ENCODE measurements at places on chromosomes 7 and 10. TPM values are rescaled to one million over a fixed set of nuclear protein-coding genes. Genes with fewer than 3 reads are reported as not detected.

DNA sequence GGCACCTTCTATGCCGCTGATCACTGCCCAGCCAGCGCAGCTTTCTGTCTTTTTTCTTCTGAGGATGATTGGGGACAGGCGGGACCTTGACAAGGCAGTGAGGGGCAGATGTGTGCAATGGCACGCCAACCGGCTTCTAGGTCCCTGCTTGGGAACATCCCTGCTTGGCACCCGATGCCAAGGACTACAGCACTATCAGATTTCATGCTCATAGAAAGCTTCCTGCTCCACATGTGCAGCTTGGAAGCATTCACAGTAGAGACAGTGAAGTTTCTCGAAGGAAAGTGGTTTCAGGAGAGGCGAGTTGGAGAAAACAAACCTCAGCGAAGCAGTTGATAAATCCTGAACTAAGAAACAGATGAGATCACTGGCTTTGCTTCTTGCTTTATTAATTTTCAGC, 267.5 kb upstream of the HABP2 start:
- H3K36me3 ChIP-seq = no peaks in the 10 kb centered on the region
- no peak overlapping the region for H3K27ac ChIP-seq
- H3K27me3 ChIP-seq = no peaks in the 10 kb centered on the region

- peaks cover 2% of the 10 kb centered on the region for H3K4me1 ChIP-seq
- no peak for DNase-seq
- H3K27me3 ChIP-seq = no peaks in the 10 kb centered on the region
- no peak overlapping the region for H3K4me3 ChIP-seq
Observed at GRCh38 chr10:78898341-78899097, 170.2 kb upstream of the ZMIZ1 start.

DNA sequence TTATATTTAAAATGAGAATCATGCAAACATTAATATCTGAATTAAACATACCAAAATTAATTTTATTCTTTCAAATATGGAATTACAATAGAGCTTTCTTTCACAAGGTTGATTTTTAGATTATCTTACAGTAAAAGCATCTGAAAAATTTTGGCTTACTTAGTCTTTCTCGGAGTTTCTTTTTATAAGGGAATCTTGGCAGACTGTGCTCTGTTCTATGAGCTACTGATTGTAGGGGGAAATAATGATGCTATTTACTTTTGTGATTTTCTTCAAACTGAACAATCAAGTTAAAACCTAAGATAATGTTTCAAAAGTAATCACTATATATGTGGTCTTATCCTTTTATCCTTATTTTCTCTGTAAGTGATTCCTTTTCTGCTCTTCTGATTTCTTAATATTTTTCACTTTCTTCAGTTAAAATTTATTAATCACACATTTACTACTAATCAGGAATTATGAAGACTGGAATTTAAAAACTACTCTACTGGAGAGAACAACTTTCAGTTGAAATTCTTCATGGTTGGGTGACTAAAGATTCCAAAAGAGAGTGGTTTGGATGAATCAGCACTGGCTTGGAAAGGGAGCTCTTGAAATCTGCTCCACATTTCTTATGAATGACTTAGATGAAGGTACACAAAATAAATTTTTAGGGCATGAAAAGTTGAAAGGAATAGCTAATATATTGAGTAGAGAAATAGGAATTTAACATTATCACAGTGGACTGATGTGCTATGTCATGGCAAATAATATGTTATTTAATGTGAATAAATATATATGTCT, 103.9 kb downstream of the PPP1R9A start:
- no peaks in the 10 kb centered on the region for H3K36me3 ChIP-seq
- no peak overlapping the region for H3K4me3 ChIP-seq
- no peak for DNase-seq
- H3K27me3 ChIP-seq = no peaks in the 10 kb centered on the region
- H3K4me1 ChIP-seq = no peaks in the 10 kb centered on the region

GRCh38 chr10:91642831-91643692, 10.2 kb upstream of the PPP1R3C start:
- no peaks in the 10 kb centered on the region for H3K36me3 ChIP-seq
- no peak overlapping the region for H3K4me3 ChIP-seq
- H3K4me1 ChIP-seq = no peaks in the 10 kb centered on the region

- no peak overlapping the region for H3K27ac ChIP-seq
- no peak for DNase-seq
- no peaks in the 10 kb centered on the region for H3K36me3 ChIP-seq
- no peaks in the 10 kb centered on the region for H3K4me1 ChIP-seq
Observed at GRCh38 chr10:12949248-12949647, 52.3 kb downstream of the CCDC3 start.

DNA sequence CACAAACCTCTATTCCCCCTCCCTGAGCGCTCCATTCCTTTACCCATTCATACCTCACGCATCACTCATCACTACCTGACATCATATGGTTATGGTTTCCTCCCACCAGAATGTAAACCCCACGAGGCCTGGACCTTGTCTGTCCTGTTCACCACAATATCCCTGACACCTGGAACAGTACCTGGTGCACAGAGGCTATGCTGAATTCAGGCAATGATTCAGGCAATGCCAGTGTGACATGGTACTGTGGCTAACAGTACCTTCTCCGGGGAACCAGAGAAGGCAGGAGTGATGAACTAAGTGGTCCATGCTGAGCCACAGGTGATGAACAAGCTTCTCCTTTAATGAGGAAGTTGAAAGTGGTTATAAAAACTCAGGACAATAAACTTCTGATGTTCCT, 202.5 kb upstream of the PLXNA4 start:
- no peaks in the 10 kb centered on the region for H3K4me1 ChIP-seq
- no peak overlapping the region for H3K4me3 ChIP-seq
- no peak overlapping the region for H3K27ac ChIP-seq

DNA sequence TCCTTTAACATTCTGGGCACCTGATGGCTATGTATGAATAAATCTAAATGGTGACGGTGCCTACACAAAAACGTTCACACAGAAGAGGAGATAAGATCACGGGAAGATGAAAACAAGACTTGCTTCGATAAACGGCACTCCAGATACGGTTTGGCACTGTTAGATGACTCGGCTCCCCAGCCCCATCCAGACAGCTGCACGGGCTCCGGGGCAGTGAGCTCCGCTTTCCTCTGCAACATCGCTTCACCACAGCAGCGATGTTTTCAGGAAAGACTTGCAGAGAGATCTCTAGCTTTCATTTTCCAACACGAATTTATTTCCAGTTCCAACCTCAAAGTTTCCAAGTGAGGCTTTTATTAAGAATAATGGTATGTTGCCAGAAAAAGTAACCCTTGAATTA, 132.1 kb downstream of the KLF6 start:
- no peaks in the 10 kb centered on the region for H3K27me3 ChIP-seq
- no peak for DNase-seq
- H3K4me1 ChIP-seq = no peaks in the 10 kb centered on the region
- H3K4me3 ChIP-seq = no peak overlapping the region
- no peak overlapping the region for H3K27ac ChIP-seq

GRCh38 chr7:32462977-32463376, 27.2 kb downstream of the LSM5 start:
- DNase-seq = no peak
- H3K27me3 ChIP-seq = no peaks in the 10 kb centered on the region
- H3K4me1 ChIP-seq = no peaks in the 10 kb centered on the region
- H3K4me3 ChIP-seq = no peak overlapping the region
- H3K27ac ChIP-seq = no peak overlapping the region

- no peaks in the 10 kb centered on the region for H3K36me3 ChIP-seq
- H3K27ac ChIP-seq = no peak overlapping the region
- DNase-seq = no peak
- peaks cover 3% of the 10 kb centered on the region for H3K4me1 ChIP-seq
- no peaks in the 10 kb centered on the region for H3K27me3 ChIP-seq
Observed at GRCh38 chr10:124176349-124177179, 83.2 kb upstream of the CHST15 start.

GRCh38 chr10:18297659-18298058, 157.4 kb downstream of the CACNB2 start:
- no peak overlapping the region for H3K27ac ChIP-seq
- no peak for DNase-seq
- no peaks in the 10 kb centered on the region for H3K36me3 ChIP-seq

GRCh38 chr10:109996225-109996624, 11.6 kb upstream of the ADD3 start:
- no peak overlapping the region for H3K4me3 ChIP-seq
- no peak for DNase-seq

- H3K4me1 ChIP-seq = no peaks in the 10 kb centered on the region
- no peak overlapping the region for H3K4me3 ChIP-seq
- H3K27me3 ChIP-seq = no peaks in the 10 kb centered on the region
- no peak for DNase-seq
- no peak overlapping the region for H3K27ac ChIP-seq
- no peaks in the 10 kb centered on the region for H3K36me3 ChIP-seq
Observed at GRCh38 chr10:26485150-26485941, 47.2 kb downstream of the APBB1IP start.

DNA sequence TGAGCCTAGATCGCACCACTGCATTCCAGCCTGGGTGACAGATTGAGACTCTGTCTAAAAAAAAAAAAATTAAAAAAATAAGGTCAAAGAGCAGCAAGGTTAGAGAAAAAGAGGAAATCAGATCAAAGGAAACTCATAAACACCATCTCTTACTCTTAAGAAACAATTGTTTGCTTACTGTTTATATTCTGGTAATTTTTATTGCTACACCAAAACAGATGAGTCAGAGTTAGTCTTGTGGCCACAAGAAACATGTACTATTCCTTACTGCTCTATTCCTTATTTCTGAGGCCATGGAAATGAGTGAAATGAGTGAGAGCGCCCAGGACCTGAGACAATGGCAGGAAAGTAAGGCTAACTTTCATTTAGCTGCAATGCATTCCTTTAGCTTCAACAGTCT, 387.3 kb downstream of the HPSE2 start:
- no peaks in the 10 kb centered on the region for H3K4me1 ChIP-seq
- H3K4me3 ChIP-seq = no peak overlapping the region
- no peak for DNase-seq
- no peak overlapping the region for H3K27ac ChIP-seq
- no peaks in the 10 kb centered on the region for H3K36me3 ChIP-seq

- no peak overlapping the region for H3K4me3 ChIP-seq
- DNase-seq = no peak
- H3K27me3 ChIP-seq = no peaks in the 10 kb centered on the region
- no peaks in the 10 kb centered on the region for H3K36me3 ChIP-seq
- H3K27ac ChIP-seq = no peak overlapping the region
- no peaks in the 10 kb centered on the region for H3K4me1 ChIP-seq
Observed at GRCh38 chr10:127787873-127788272, 50.9 kb downstream of the FOXI2 start.

DNA sequence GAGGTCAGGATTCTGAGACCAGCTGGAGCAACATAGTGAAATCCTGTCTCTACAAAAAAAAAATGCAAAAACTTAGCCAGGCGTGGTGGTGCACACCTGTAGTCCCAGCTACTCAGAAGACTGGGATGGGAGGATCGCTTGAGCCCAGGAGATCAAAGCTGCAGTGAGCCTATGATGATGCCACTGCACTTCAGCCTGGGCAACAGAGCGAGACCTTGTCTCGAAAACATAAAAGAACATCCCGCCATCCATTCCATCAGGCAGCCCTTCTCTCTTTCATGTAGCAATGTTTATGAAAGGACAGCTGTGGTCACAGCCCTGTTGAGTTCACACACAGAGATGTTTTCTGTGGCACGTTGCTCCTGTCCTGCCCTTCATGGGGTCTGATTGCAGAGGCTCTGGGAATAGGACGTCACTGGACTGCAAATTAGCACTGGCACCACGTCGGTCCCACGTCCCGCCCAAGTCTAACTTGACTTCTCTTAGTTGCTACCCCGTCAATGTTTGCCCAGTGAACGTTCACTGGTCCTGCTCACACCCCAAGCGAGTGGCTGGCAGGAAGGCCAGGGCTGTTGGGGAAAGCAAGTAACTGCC, 64.5 kb upstream of the MYL10 start:
- H3K27ac ChIP-seq = no peak overlapping the region
- no peaks in the 10 kb centered on the region for H3K27me3 ChIP-seq
- H3K4me1 ChIP-seq = peaks cover under 1% of the 10 kb centered on the region
- no peak overlapping the region for H3K4me3 ChIP-seq

- H3K27ac ChIP-seq = no peak overlapping the region
- DNase-seq = no peak
- no peaks in the 10 kb centered on the region for H3K27me3 ChIP-seq
- H3K4me1 ChIP-seq = no peaks in the 10 kb centered on the region
Observed at GRCh38 chr10:50396491-50397311, 145.4 kb upstream of the ASAH2 start.

DNA sequence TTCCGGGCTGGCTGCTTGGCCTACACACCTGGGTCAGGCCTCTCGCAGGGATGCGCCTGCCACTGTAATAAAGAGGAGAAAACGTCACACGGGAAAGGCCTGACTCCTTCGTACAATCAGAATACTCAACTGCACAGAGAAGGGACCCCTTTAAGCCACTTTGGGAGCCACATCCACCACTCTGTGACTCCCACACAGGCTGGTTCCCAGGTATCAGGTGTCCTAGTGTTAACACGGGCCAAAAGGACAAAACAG, 5.8 kb upstream of the ZNF736 start:
- no peaks in the 10 kb centered on the region for H3K4me1 ChIP-seq
- H3K4me3 ChIP-seq = no peak overlapping the region
- no peak for DNase-seq
- H3K27ac ChIP-seq = peak overlapping the region; percentile 56
- no peaks in the 10 kb centered on the region for H3K36me3 ChIP-seq

DNA sequence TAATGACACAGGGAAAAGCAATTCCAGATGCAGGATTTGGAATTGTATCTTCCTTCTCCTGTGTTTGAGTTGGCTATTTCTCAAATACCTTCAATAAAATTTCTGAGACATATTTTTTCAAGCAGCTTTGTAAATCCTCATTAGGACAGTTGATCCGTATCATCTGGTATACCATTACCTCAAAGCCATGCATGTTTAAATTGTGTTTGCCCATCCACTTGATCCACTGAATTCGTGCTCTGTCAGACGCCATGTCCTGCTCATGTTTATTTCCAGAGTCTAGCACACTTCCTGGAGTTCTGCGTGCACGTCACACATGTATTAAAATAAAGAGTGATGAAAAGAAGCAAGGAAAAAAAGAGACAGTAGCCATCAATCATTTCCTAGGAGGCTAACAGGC, 141.8 kb upstream of the CDC14C start:
- H3K4me1 ChIP-seq = no peaks in the 10 kb centered on the region
- no peaks in the 10 kb centered on the region for H3K27me3 ChIP-seq
- no peak overlapping the region for H3K4me3 ChIP-seq
- no peaks in the 10 kb centered on the region for H3K36me3 ChIP-seq
- H3K27ac ChIP-seq = no peak overlapping the region
- no peak for DNase-seq

LIPF gene
- total RNA-seq = not detected

EEPD1 gene
- total RNA-seq = 15.8 TPM

TRPV6 gene
- 1.5 TPM for total RNA-seq

PRF1 gene
- total RNA-seq = 1.3 TPM

DNAH11 gene
- total RNA-seq = 3.6 TPM

ACSL5 gene
- total RNA-seq = 13.9 TPM

FGL2 gene
- 13.1 TPM for total RNA-seq

PDE6C gene
- total RNA-seq = not detected

TUBB8 gene
- not detected for total RNA-seq

KIAA1217 gene
- 46.7 TPM for total RNA-seq

KIF5B gene
- total RNA-seq = 56.6 TPM

SERPINE1 gene
- total RNA-seq = 81.6 TPM

MLXIPL gene
- 3.8 TPM for total RNA-seq

PLAU gene
- total RNA-seq = 4.6 TPM

SAP25 gene
- 6.4 TPM for total RNA-seq
